Activated CD4-positive, alpha-beta T cell treated with anti-CD3 and anti-CD28 coated beads, Interleukin-2, Interleukin-6, amounts not matched to agents 100 ng/mL and 50 ng/mL, durations not matched to agents 16 hours and 8 hours (primary cell): ENCODE measurements at places on chromosomes 4 and X.

DNA sequence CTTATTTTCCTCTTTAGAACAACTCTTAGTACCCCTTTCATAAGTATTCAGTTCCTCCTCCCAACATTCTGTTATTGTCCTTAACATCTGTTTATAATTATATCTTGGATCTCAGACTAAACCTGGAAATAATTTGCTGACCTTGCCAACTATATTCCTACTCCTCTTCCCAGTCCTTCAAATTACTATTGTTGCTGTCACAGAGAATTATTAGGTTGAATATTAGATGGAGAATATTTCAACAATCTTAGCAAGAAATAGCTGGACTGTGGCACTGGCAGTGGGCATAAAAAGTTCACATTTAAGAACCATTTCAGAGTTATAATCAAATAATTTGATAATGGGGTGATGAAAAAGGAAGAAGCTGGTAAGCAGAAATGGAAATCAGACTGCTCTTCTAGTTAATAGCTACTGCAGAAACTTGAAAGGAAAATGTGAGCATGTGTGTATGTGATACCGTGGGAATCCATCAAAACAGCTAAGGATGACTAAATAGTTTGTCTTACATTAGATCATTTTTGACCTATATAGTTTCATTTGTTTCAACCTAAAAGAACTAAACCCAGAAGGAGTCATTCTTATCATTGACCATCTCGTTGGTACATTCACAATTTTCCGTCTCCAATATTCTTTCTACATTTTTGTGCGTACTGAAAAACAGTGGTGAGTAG is 43.3 kb upstream of the PRDM8 start:
- DNase-seq, result peak; percentile 22

GRCh38 chr4:4254666-4255065 is 6.6 kb upstream of the TMEM128 start:
- DNase-seq, result no peak

DNA sequence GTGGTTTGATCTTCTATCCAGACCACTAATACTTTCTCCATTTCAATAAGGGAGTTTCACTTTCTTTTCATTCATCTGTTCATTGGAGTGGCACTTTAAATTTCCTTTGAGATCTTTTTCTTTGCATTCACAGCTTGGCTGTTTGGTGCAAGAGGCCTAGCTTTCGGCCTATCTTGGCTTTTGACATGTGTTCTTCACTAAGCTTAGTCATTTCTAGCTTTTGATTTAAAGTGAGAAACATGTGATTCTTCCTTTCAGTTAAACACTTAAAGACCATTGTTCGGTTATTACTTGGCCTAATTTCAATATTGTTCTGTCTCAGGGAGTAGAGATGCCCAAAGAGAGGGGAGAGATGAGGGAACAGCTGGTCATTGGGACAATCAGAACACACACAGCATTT is 24.3 kb downstream of the CXCL13 start:
- peak; percentile 83 for DNase-seq

DNA sequence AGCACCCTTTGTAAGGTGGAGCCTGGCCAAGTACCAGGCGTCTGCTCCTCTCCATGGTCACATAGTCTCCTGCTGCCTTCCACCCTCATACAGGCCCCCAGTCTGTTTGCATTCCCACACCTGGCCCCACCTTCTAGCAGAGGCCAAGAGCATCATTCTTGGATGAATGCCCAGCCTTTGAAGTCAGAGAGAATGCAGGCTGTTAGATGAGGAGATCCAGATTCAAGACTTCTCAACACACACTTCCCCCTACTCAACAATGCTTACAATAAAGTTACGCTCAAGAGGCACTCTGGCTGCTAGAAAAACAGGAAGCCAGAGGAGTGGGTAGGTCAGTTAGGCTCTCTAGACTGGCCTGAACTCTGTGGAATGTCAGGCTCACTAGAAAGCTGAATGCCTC is 43.3 kb downstream of the SHROOM4 start:
- DNase-seq, result no peak

DNA sequence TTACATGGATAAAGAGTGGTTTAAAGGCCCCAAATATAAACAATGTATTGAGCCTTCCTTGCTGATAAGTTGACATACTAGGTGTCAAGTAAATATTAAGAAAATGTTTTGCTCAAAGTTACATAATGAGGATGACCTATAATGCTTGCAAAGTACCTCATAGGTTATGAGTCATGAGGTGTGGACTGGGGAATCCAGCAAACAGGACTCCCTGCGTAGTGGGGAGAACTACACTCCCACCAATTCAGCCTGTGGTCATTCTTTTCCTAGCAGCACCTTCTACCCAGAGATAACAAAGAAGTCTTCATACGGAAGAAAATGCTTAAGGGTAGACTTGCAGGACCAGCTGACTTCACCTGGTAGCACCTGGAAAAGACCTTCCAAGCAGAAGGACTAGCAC is 418.9 kb upstream of the CPEB2 start:
- DNase-seq, result no peak

GRCh38 chr4:10107111-10108091 is 9.2 kb downstream of the WDR1 start:
- no peak for DNase-seq
